ENCODE measurements at places on chromosomes 13 and 19.
A peak's percentile ranks its signal among the peaks of the same experiment; 100 is the strongest.

DNA sequence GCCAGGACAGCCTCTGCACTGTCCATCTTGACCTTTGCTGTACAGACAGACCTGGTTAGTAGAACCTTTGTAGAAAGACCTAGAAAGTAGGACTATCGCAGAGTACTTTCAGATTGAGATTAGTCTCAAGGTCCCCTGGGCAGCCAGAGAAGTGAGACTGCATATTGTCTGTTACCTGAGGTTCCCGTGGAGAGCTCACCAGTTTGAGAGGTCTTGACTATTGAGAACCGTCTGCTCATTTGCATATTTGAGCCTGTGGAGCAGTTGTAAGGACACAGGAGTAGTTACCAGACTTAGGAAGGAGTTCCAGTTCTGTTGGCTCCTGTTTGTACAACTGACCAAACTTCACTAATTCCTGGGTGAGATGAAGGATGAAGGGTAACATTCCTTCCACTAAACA lies 66.2 kb downstream of the SPATA13 start:
- no peak for DNase-seq

DNA sequence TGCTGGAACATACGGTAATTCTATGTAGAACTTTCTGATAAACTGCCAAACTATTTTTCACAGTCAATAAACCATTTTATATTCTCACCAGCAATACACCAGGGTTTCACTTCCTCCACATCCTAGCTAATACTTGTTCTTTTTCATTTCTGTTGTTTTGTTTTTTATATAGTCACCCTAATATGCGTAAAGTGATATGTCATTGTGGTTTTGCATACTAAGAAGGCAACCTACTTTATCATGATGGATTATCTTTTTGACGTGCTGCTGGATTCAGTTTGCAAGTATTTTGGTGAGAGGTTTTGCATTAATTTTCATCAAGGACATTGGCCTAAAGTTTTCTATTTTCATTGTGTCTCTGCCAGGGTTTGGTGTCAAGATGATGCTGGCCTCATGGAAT lies 1384.1 kb downstream of the UQCRFS1 start:
- DNase-seq, result no peak

DNA sequence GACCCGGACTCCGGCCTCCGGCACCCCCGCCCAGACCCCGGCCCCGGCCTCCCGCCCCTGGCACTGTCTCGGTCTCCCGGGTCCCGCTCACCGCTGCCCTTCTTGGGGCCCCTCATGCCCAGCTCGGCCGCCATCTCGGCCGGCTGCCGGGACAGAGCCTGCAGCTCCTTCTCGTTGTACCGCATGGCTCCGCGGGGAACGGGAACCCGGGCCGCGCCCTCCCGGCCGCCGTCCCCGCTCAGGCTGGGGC lies 140 bp downstream of the PLEKHJ1 start:
- no peak for DNase-seq

DNA sequence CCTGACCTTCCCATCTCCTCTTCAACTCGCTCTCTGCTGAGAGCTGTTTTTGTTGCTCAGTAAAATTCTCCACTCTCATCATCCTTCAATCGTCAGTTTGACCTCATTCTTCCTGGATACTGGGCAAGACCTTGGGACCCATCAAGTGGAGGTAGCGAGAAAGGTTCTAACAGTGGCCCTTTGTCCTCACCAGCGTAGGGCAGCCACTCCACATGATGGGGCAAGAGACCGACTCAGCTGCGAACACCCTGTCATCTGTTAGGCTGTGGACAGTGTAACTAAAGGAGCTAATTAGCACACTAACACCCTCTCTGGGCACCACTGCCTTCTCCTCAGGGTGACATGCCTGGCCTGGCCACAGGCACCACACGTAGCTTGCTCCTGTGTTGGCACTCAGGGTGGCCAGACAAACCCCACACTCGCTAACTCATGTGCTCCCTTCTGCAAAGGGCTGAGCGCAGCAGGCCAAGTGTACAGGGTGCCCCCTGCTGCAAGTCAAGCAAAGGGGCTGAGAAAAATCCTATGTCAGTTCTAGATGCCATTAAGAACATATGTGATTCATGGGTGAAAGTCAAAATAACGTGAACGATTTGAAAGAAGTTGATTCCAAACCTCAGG lies 1216.0 kb downstream of the SLITRK5 start:
- no peak for DNase-seq

- no peak for DNase-seq
Observed at GRCh38 chr19:30235946-30236345, 136.2 kb upstream of the ZNF536 start.

DNA sequence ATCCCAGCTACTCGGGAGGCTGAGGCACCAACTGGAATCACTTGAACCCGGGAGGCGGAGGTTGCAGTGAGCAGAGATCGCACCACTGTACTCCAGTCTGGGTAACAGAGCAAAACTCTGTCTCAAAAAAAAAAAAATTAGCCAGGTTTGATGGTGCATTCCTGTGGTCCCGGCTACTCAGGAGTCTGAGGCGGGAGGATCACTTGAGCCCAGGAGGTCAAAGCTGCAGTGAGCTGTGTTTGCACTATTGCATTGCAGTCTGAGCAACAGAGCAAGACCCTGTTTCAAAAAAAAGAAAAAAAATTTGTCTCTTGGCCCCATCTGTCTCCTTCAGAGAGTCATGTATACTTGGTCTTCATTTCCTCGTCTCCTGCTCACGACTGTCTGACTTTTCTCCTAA lies 1.6 kb downstream of the CCDC97 start:
- no peak for DNase-seq

- no peak for DNase-seq
Observed at GRCh38 chr19:19758164-19758563, 25.3 kb upstream of the ZNF14 start.

- DNase-seq, result no peak
Observed at GRCh38 chr13:37647031-37647650, 48.6 kb upstream of the POSTN start.

GRCh38 chr19:50703915-50704796 lies 15.4 kb downstream of the SHANK1 start:
- peak; percentile 25 for DNase-seq

- no peak for DNase-seq
Observed at GRCh38 chr19:2237051-2237868, 636 bp downstream of the SF3A2 start.

- no peak for DNase-seq
Observed at GRCh38 chr19:2207991-2208860, 27.9 kb downstream of the PLEKHJ1 start.

DNA sequence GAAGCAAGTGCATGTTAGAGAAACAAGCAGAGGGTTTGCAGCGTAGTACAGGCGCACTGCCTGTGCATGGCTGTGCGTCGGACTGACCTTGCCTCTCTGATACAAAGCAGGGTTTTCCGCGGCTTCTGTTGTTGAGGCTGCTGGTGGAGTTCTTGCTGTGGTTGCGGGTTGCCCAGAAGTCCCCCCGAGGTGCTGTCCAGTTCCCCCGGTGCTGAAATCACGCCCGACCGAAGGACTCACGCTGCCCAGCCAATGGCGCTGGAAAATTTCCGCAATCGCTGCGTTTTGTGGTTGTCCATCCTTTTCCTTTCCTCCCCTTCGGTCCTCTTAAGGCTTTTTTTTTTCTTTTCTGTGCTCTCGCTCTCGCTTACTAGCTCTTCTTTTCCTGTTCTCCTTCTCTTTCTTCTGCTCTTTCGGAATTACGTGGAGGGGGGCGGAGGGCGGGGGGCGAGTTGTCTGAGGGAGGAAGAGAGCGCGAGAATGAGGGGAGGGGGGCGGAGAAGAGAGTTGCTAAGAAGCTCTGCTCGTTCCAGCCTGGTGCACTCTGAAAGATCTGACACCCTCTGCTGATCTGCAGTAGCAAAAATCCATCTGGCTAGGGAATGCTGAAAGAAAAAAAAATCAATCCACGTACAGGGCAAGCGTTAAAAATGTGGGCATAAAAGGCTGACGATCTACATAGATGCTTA lies at the start of gene SLITRK1:
Gene SLITRK1 (minus strand): TSS at position 558 of the 689 bp plus-strand sequence. CDS start 967 bp downstream, outside the sequence.
- DNase-seq, result peak; percentile 1

GRCh38 chr13:102645701-102646100 lies 48.9 kb downstream of the TPP2 start:
- no peak for DNase-seq

DNA sequence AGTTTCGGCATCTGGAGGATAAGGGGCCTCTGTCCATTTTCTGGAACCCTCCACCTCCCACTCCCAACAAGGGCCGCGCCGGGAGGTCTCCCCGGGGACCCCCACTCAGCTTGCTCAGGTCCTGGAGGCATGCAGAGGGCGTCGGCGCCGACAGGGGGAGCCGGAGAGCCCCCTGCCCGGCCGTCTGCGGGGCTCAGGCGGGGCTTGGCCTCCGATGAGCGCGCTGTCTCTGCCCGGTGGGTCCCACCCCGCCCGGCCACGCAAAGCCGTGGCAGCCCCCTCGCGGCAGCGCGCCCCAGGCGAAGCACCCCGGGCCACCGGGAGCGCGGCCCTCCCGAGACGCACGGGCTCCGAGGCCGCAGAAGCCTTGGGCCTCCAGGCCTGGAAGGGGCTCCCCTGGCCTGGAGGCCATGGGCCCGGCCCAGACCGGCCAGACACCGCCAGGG lies 149.7 kb upstream of the ZNF536 start:
- no peak for DNase-seq

GRCh38 chr19:19451429-19452242 lies 46.2 kb downstream of the GATAD2A start:
- DNase-seq, result no peak

- DNase-seq, result no peak
Observed at GRCh38 chr13:24179486-24179850, 18.9 kb downstream of the SPATA13 start.

DNA sequence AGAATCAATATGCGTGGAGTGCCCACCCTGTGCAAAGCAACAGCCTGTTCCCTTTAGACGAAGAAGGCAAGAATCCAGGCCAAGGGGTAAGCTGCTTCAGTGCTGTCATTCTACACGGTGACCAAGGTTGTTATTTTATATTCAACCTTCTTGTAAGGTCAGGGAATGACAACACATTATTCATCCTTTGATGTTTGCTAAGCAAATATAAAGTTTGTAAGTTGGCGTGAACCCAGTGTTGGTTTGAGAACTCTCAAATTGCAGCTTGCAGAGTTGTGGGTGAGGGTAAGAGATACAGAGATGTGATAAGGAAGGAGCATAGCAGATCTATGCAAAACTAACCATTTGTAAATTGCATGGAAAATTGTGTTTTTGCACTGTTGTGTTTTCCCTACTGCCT lies 436.7 kb downstream of the FGF9 start:
- peak; percentile 20 for DNase-seq

GRCh38 chr13:113062691-113063090 lies 42.9 kb upstream of the F7 start:
- no peak for DNase-seq

GRCh38 chr13:44768239-44768638 lies 192.1 kb upstream of the TSC22D1 start:
- no peak for DNase-seq

- no peak for DNase-seq
Observed at GRCh38 chr13:76982061-76982460, 9.8 kb upstream of the CLN5 start.

GRCh38 chr19:16258440-16258903 lies 60.8 kb downstream of the AP1M1 start:
- no peak for DNase-seq

- peak; percentile 60 for DNase-seq
Observed at GRCh38 chr19:1513499-1514294, 878 bp upstream of the ADAMTSL5 start.

GRCh38 chr13:20994441-20994821 lies 67.0 kb downstream of the LATS2 start:
- DNase-seq, result no peak

DNA sequence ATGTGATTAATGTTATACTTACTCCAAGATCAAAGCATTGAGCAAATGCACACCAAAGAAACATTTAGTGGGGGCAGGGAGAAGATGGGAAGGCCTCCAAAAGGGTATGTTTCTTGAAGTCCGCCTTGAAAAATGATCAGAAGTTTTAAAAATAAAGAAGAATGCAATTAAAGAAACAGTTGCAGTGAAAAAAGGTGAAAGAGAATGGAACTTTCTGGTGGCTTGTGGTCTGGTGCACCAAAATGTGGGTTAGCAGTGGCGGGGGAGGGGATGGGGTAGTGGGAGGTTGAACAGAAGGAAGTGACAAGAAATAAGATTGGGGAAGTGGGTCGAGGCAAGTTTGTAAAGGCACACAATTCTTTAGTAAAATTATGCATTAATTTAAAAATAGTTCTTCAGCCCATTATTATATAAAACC lies 2.5 kb downstream of the LCP1 start:
- DNase-seq, result no peak

DNA sequence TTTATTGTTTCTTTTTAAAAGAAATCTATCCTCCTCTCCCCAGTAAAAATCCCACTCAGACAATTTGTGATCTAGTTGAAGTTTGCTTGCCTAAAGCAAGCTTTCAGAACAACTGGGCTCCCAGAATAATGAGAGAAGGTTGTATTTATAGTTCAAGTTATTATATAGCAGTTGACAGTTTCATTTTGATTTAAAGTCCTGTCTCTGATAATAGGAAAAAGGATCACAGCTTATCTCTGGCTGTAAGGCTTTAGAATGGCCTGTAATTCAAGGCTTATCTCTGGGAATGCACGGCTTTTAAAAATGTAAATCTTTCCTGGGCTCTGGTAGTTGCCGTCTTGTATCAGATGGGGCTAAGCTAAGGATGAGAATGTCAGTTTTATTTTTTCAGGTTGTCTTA lies 123.3 kb upstream of the TMTC4 start:
- no peak for DNase-seq

DNA sequence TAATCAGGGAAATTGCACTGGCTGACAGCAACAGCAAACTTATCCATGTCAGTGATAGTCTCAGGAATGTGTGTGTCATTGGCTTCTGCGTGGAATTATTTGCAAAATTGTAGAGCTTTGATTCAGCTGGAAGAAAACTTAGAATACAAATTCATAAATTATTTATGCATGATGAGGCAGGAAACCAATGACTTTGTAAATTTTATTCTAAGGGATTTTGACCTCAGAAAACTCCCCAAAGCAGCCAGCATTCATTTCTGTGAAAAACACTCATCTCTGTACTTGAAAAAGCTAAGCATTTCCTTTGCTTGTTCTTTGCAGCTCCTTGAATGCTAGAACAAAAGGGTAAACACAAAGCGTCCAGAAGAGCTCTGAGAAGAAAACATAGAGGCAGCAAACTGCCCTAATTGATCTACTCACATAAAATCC lies 162.4 kb downstream of the DCT start:
- DNase-seq, result peak; percentile 44

- DNase-seq, result peak; percentile 54
Observed at GRCh38 chr19:53004242-53004641, 9.5 kb upstream of the ERVV-1 start.

GRCh38 chr19:1255186-1256161 lies 7.1 kb downstream of the MIDN start:
- no peak for DNase-seq

GRCh38 chr13:40130871-40131636 lies 475.6 kb downstream of the COG6 start:
- peak; percentile 85 for DNase-seq

DNA sequence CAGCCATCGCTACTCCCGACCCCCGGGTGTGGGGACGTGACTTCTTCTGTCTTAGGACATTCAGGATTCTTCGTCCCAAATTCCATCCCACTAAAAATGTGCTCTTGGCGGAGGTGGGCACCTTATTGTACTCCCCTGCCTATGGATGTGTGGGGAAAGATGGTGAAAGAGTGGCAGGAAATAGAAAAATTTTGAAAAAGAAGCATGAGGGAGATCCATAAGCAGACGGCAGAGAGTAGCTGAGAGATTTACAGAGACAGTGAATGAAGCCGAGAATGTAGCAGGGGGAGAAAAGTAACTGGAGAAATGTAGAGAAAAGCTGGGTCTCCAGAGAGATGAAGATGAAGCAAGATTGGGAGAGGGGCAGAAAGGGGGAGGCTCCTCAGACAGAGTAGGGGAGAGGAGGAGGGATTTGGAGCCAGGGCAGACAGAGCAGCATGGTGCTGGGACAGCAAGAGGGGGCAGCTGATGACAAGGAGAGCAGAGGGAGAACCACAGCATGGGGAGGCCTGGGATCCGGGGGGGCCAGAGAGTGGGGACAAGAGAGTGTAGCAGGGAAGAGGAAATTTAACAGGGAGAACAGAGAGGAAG lies 843 bp downstream of the ZNF610 start:
- peak; percentile 6 for DNase-seq

Data from kidney tubule cell (primary cell).